Tibial nerve (tissue), 4 donors: ENCODE measurements at places on chromosomes 7 and 10. TPM values are rescaled to one million over a fixed set of nuclear protein-coding genes. Genes with fewer than 3 reads are reported as not detected.

The TRAPPC14 gene
- 11.1 TPM for total RNA-seq

The ASAH2 gene
- 0.66 TPM for total RNA-seq

GRCh38 chr10:91415816-91416215 is 5.7 kb downstream of the HECTD2 start:
- no peaks in the 10 kb centered on the region for H3K27me3 ChIP-seq
- no peak overlapping the region for H3K4me3 ChIP-seq
- DNase-seq: no peak

DNA sequence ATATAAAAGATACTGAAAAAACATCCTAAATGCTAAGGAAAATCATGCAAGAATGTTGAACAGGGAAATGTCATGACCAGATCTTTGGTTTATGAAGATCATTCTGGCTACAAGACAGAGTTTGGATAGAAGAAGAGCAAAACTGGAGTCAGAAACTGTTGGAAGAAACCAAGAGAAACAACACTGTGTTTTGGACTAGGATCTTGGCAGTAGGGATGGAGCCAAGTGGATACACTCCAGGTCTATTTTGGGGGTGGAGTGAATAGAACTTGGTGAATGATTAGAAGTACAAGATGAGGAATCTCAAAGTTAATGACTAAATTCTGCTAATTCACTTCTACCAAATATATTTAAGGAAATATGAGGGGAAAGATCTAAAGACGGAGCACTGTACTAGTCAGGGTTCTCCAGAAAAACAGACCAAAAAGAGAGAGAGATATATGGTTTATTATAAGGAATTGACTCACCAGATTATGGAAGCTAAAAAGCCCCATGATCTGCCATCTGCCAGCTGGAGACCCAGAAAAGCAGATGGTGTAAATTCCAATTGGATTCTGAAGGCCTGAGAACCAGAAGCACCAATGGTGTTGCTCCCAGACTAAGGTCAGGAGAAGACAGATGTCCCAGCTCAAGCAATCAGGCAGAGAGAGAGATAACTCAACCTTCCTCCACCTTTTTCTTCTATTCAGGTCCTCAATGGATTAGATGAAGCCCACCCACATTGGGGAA is 254.9 kb downstream of the TRIL start:
- no peak for DNase-seq
- H3K4me1 ChIP-seq: peaks cover 4% of the 10 kb centered on the region
- no peaks in the 10 kb centered on the region for H3K27me3 ChIP-seq
- no peak overlapping the region for H3K27ac ChIP-seq

The LIPJ gene
- not detected for total RNA-seq

- H3K27me3 ChIP-seq: no peaks in the 10 kb centered on the region
- no peak for DNase-seq
- H3K27ac ChIP-seq: no peak overlapping the region
- no peaks in the 10 kb centered on the region for H3K4me1 ChIP-seq
Measured at GRCh38 chr10:91460681-91461080, 50.5 kb downstream of the HECTD2 start.

The SPAG6 gene
- not detected for total RNA-seq

- H3K27ac ChIP-seq: no peak overlapping the region
- no peaks in the 10 kb centered on the region for H3K27me3 ChIP-seq
- no peak overlapping the region for H3K4me3 ChIP-seq
- DNase-seq: no peak
- no peaks in the 10 kb centered on the region for H3K36me3 ChIP-seq
Measured at GRCh38 chr7:133955208-133955607, 171.9 kb upstream of the LRGUK start.
